NCI-H1930 (cell line): ENCODE measurements at places on chromosomes 12 and 14.

DNA sequence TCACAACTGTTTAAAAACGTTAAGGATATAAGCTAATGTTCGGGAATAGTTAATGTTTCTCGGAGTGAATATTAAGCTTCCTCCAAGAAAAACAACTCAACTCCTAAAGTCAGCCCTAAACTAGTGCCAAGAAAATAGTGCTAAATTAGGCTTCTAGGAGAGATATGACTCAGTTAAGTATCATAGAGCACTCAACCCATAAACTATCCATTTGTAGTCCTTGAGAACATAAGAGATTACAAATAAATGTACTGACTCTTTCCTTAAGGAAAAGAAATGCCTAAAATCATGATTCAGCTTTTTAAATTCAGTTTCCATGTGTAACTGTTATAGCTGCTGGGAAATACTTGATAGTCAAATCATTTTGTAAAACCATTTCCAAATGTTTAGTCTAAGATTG, 117.1 kb downstream of the HMGA2 start:
- no peak for DNase-seq

GRCh38 chr12:33438025-33438772, 1.4 kb downstream of the SYT10 start:
- DNase-seq, result no peak

- DNase-seq, result no peak
These were observed 16.7 kb downstream of the CLSTN3 start for GRCh38 chr12:7146906-7147305.

DNA sequence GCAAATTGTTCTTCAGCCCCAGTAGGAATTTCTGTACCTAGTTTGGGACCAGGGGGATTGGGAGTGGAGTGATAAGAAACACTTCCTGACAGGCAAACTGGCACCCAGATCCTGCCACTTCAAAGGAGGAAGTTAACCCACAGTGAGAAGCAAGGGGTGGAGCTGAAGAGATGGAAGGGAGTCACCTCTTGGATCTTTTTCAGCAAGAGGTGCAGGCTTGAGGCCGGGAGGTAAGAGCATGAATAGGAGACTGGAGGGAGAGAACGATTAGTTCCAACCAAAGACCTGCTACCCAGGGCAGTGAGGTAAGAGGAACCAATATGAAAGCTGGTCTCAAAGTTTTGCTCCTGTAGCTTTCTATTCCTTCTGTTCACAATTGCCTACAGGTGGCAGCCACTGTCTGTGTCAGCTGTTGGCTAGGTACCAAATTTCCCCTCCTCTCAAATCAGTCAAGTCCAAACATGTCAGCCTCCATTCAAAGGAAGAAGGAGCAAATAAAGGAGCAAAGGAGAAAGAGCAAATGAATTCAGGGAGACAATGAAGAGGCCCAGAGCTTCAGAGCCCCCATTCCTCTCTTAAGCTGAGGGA, 14.9 kb upstream of the TAC3 start:
- no peak for DNase-seq

- DNase-seq, result no peak
These were observed 19.9 kb downstream of the ZNF605 start for GRCh38 chr12:132936163-132936562.

GRCh38 chr12:61254225-61254624, 1006.0 kb upstream of the USP15 start:
- no peak for DNase-seq

- no peak for DNase-seq
These were observed 220.5 kb downstream of the BCAT1 start for GRCh38 chr12:24728366-24728765.

DNA sequence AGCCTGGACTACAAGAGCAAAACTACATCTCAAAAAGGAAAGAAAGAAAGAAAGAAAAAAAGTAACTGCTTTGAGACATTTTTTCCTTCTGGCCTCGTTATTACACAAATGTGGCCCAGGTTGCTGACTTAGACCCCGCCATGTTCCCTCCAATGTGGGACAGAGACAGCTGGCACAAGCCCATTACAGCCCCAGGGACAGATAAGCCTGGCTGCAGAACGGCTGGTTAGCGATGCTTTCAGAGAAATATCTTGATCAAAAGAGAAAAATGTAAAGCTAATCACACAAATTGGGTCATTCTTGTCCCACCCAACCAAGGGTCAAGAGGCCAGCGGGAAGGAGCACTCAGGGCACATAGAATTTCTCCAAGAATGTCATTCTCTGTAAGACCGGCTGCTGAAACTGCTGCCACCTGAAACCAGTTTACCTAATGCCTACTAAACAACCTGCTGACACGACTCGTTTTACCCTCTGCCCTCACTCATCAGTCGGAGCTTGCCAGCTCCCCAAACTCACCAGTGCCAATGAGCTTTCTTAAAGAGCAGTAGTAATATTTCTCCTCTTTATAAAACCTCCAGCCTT, 63.1 kb downstream of the TNFAIP2 start:
- DNase-seq, result no peak

GRCh38 chr12:29240441-29240840, 91.4 kb downstream of the FAR2 start:
- no peak for DNase-seq

DNA sequence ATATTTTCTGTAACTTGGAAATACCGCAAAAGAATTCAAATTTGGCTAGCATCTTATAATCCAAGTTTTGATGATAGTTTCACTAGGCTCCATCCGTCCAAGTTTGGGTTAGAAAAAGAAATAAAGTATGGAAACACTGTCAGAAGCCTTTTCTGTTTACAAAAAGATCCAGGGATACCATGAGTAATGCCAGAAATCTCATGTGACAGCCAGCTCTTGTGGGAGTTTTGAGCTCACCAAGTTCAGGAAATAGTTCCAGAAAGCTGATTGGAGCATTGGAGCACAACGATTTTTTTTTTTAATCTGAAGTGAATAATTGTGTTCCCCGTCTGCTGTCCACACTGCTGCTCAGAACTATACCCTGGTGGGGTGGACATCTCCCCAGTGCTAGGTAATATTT, 229.7 kb upstream of the NPAS3 start:
- no peak for DNase-seq

- no peak for DNase-seq
These were observed 159.5 kb downstream of the METTL25 start for GRCh38 chr12:82517808-82518207.

DNA sequence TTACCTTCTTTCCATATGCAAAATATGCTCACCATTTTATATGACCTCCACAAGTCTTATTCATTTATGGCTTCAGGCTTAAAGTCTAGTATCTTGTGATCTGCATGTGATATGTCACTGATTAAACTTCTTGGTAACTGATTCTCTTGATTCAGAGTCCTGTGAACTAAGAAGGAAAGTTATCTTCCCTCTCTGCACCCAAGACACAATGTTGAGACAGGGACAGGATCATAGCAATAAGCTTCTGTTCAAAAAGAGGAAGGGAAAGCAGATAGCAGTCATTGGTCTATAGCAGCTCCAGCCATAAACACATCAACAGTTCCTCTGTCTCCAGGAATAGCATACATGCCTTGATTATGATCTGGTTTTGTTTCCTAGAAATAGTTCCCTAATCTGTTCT, 103.1 kb downstream of the UNC79 start:
- DNase-seq, result no peak

DNA sequence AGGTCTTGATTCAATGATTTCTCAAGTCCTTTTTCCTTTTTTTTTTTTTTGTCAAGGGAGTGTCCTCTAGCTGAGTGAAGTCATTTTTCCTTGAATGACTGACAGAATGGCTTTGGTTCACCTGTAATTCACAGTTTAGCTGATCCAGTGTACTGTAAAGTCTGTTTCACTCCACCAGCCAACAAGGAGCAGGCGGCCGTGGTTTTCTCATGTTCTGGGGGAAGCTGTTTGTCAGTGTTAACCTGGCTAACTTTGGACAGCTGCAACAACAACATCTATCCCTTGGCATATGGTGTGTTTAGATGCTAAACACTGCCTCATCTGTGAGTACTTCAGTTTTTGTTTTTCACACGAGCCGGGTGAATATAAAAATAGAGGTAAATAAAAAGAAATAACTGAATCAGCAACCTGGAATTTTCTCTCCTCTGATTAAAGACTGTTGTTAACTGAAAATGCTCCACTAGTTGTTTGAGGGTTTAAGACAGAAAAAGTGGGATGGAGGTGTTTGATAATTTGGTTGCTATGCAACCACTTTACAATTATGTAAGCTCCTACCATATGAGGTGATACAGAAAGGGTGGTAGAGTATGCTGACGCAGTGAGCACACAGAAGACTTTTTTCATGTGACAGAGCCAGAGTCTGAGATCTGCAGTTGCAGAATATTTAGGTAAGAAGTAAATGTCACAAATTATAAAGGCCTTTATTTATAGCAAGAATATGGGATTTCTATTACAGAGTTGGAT, 50.3 kb upstream of the SLC2A13 start:
- no peak for DNase-seq

DNA sequence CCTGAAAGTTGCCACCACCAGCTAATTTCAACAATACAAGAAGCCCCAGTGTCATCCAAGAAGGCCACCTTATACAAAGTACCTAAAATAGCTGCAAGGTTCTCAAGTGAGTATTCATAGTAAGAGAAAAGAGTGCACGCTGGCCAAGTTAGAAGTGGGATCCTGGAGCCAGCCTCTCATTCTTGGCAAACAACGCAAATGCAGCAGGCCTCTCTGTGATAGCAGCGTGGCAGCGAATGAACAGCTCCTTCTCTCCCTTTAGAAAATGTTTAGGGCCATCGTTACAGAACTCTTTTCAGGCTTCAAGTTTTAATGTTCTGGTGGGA, 78.0 kb upstream of the IFNG-AS1 start:
- DNase-seq, result no peak
